ENCODE measurements at places on chromosomes 1 and 21. TPM values are rescaled to one million over a fixed set of nuclear protein-coding genes. Genes with fewer than 3 reads are reported as not detected.

The NBPF26 gene
- 4.8 TPM for total RNA-seq

The PLPPR4 gene
- not detected for total RNA-seq

The GBP1 gene
- total RNA-seq: 0.14 TPM

The SHISA4 gene
- total RNA-seq: 19.2 TPM

The ALX3 gene
- not detected for total RNA-seq

The ROR1 gene
- 8.4 TPM for total RNA-seq

The BTF3L4 gene
- total RNA-seq: 40.2 TPM

The LCE3D gene
- total RNA-seq: 2.3 TPM

The ATP6V0B gene
- total RNA-seq: 147 TPM

The ERG gene
- total RNA-seq: not detected

The LENEP gene
- total RNA-seq: not detected

The INSRR gene
- total RNA-seq: not detected

The RGS16 gene
- 0.40 TPM for total RNA-seq

The XPR1 gene
- total RNA-seq: 29.8 TPM

All from A549 treated with Mapracorat at 1 μM for 4 hours (cell line).